ENCODE measurements at places on chromosomes 5 and 9.
A peak's percentile ranks its signal among the peaks of the same experiment; 100 is the strongest.

DNA sequence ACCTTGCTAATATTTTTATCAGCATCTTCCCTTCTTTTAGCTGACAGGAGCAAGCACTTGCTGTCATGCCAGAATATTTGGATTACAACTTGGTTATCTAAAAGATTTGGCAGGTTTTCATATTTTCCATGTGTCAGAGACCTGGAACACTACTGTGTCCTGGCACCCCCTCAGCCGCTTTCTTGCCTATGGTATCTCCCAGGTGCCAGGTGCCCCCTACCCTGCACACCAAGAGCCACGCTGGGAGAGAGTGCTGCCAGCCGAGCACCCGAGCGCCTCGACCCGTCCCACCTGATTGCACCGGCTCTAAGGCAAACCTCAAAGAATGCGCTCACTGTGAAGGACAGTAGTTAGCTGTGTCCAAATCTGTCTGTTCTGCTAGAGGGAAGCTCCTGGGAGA is 84.8 kb downstream of the GTF3C4 start:
- no peak for DNase-seq

DNA sequence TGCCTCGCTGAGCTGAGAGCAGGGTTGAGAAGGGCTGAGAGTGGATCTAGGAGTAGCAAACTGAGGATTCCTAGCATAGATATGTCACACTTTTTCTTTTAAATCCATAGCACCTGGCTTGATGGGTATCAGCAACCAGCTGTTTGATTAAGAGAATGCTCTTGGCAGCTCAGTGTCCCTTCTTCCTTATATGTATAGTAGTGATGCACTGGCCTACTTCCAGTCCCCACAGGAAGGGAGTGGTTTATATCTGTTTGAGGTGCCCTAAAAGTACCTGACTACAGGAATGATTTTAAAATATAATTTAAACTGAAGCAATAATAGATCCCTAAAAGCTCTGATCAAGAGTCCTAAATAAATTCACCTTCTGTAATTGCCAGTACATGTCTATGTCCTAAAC is 546.8 kb upstream of the ZNF608 start:
- no peak for DNase-seq

DNA sequence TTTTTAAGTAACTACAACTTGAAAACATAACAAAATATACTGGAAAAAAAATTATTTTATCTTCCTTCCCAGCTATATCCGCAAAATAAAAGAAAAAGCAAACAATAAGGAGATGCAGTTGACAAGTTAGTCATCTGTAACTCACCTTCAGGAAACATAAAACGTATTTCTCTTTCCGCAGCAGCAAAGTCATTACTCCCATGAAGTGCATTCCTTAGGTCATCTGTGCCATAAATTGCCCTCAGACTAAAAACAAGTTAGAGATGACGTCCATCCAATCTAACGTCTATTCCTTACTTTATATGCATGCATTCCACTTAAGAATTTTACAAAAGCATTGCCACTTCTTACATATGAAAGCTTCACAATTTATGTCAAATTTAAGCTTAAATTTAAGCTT is 10.9 kb downstream of the NME5 start:
- no peak for DNase-seq

DNA sequence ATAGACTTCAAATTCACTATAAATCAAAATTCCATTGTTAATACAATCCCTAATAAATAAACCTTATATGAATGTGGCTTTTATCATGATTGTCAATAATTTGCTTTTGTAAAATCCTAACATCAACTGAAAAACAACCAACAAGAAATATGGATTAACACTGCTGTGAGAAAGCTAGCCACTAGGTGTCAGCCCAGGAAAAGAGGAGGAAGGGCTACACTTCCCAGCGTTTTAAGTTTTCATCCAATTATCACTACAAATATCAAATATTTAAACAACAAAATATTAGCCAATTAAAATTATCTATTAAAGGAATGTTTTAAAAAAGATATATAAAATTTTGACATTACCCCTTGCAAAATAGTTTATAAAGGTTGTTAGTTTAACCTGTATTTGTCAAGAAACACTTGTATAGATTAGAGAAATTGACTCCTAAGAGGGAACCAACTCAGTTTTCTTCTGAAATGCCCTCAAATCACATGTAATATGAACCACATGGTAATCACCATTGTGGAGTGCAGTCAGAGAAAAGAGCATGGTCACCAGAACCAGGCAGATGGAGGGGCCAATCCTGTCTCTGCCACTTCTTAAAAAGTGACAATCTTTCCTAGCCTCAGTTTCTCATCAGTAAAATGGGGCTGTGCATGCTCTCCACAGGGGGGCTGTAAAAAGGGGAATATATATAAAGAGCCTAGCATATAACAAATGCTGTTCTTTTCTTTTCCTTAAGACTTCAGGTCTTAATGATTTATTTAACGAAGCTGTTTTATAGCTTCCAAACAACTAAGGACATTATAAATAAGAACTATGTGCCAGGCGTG is 188.2 kb downstream of the CRB2 start:
- DNase-seq = no peak

- no peak for DNase-seq
Observed at GRCh38 chr5:28164568-28164967, 1126.2 kb upstream of the CDH9 start.

GRCh38 chr9:97703437-97704344 is 6.6 kb upstream of the XPA start:
- no peak for DNase-seq

DNA sequence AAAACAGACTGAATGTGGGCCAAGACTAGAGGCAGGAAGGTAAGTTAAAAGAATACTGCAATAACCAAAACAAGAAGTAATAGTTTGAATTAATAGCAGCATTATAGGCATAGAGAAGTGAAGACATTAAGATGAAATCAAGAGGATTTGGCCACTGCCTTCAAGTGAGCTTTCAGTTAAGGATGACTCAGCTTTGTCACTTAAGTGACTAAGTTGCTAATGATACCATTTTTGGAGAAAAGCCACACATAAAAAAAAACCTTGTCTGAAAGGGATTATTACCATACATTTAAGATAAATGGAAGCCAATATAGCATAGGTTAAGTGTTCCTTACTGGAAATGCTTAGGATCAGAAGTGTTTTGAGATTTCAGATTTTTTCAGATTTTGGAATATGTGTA is 57.0 kb downstream of the ECPAS start:
- no peak for DNase-seq

DNA sequence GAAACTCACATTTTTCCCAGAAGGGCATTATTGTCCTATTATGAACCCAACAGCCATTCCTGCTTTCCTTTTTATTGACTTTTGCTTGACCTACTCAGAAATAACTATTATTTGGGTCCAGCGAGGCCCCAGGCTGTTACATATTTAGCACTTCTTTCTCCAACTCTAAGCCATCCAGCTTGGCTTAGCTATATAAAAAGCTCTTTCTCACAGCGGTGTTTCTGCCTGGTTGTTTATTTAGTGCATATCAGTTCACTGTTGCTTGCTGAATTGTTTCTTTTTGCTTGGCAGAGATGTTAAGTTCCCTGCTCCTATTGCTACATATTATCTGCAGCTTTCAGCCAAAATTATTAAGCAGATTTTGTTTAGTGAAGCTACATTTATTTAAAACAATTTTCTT is 1156.8 kb upstream of the SEMA6A start:
- DNase-seq = no peak

DNA sequence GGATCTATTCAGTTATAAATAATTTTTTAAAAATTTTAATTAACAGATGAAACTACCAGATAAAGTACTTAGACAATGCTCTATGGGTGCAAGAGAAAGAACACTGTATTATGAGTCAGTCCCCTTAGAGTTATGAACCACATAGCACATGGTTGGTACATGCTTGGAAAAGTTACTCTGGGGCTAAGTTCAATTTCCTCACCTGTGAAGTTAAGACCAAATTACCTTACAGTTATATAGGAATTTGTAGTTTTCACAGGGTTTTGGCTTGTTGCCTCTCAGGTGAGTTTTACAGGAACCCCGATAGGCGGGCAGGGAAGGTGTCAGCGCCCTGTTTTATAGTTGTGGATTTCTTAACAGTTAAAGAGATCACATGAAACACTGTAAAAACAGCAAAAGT is 1.2 kb downstream of the PANK3 start:
- no peak for DNase-seq

- peak; percentile 37 for DNase-seq
Observed at GRCh38 chr5:95842854-95843544, 20.5 kb upstream of the GLRX start.

- no peak for DNase-seq
Observed at GRCh38 chr5:14153932-14154731, 11.0 kb downstream of the TRIO start.

GRCh38 chr5:139644646-139645429 is 3.3 kb upstream of the CXXC5 start:
- DNase-seq = no peak

DNA sequence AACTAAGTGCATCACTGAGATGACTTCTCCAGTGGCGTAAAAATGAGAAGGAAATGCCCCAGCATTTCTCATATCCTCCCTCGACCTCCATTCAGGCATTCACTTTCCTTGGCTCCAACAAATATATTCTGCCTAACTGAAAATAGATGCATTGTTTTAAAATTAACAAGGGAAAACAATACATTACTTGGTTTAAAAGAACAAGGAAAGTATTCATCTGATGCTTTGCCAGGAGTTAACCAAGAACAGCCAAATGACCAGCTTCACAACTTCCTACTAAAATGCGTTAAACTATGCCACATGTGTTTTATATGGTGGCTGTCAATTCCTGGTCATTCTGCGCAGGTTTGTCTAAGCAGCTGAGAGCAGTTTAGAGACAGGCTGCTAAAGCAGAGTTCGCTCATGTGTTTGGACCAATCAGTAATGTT is 121.4 kb downstream of the GNAQ start:
- DNase-seq = no peak

DNA sequence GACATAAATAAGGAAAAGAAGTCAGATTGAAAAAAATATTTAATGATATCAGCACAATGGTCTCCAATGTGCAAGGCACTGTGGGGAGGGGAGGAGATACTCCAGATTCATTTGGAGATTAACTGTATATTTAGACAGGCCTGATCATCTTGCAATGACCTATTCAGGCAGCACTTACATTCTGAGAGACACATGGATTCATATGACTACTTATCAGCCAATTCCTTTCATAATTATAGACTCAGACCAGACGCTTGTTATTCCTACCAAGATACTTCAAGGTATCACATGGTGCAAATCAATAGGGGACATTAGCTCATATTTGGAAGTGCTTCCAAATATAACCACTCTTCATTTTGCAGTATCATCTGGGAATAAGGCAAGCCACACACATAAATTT is 153.5 kb upstream of the TARS1 start:
- DNase-seq = no peak

DNA sequence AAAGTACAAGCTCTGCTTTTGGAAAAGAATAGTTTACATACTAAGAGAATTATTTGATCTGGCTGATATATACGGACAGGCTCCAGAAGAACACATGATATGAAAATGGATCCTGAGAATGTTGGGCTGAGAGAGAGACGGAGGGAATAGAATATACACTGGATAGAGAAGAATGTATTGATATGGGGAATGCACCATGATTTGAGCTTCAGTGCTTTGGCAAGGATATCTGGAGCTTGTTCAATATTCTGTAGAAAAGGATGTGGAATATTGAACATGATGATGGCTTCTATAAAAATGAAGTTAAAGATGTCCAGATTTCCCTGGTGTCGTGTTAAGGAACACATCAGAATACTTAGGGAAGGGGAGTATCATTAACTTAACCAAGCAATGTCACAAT is 280.5 kb upstream of the VLDLR start:
- no peak for DNase-seq

DNA sequence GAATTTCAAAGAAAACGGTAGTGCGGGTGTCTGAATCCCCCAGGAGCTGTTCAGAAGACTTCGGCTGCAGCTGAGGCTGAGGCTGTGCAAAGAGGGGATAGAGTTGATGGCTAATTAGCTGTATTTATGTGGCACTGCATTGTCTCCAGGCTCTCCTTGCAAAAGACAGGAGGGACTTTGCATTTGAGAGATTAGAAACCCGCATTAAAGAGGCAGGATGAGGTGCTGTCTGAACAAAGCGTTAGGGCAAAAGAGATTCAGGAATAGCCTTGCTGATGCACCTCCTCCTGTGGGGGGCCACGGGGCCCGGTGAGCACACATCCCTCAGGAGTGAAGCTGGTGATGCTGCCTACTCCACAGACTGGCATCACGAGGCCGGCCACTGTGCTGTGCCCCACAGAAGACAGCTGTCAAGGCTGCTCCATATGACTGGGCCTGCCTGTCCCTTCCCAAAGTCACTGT is 343.6 kb upstream of the DAP start:
- no peak for DNase-seq

DNA sequence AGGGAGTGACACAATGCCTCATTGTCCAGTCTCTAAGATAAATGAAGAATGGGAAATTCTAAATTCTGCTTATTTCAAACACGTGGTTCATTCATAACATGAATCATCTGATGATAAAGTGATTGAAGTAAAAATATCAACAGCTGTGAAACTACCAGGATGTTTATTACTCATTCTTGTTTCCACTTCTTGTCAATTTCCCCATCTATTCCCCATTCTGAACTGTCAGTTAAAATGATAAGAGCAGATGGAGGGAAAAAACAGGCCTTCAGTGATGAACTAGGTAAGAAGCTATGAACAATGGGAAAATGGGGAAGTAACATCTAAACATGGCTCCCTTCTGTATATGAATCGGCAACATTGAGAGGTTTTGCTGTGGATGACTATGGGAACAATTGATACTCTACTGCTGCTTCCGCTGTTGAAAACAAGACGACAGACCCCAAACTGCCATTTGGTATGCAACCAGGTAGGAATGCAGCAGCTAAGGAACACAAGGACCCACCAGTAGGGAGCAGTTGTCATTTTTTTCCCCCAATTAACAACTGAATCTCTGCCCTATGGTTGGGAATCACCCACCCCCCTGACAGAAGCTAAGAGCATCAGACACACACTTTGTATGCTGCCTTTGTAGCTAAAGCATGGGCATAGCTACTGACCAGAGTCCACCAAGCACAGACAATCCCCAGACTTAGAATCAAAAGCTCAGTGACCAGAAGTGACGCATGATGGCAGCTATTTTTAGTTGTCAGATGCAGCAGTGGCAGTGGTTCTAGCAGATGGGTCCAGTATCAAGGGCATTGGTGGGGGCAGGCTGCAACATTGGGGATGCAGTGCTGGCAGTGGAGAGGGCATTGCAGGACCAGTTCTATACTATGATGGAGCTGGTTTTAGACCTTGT is 52.9 kb upstream of the ZNF366 start:
- DNase-seq = no peak

DNA sequence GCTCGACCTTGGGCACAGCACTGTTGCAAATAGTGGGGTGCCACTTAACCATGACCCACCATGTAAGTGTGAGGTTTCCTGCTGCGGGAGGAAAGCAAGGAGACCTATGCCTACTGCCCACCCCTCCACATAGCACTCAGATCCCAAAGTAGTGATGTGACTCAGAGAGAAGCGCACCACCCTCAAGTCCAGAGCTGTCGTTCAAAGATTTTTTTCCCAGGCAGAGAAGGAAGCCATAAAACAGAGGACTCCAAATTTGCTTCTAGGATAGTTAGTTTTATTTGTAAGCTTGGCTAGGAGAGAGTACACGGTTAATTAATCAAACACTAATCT is 19.3 kb downstream of the UGT3A1 start:
- no peak for DNase-seq

GRCh38 chr9:33178972-33179697 is 12.0 kb upstream of the B4GALT1 start:
- no peak for DNase-seq

- no peak for DNase-seq
Observed at GRCh38 chr5:53406630-53407316, 73.7 kb upstream of the FST start.

- DNase-seq = no peak
Observed at GRCh38 chr5:6750951-6751685, 37.9 kb downstream of the TENT4A start.

- DNase-seq = no peak
Observed at GRCh38 chr5:56264417-56265025, 31.4 kb upstream of the ANKRD55 start.
